ENCODE measurements at places on chromosomes 11 and 22. TPM values are rescaled to one million over a fixed set of nuclear protein-coding genes. Genes with fewer than 3 reads are reported as not detected.
A peak's percentile ranks its signal among the peaks of the same experiment; 100 is the strongest.

CLDN5 gene
- total RNA-seq: 1.0 TPM

OR51B4 gene
- total RNA-seq: not detected

MS4A6A gene
- not detected for total RNA-seq

OR52E1 gene
- total RNA-seq: not detected

GRCh38 chr22:16973591-16974297, 34.3 kb downstream of the GAB4 start:
- no peaks in the 10 kb centered on the region for H3K36me3 ChIP-seq
- no peak overlapping the region for H3K4me3 ChIP-seq
- H3K27me3 ChIP-seq: peaks cover 38% of the 10 kb centered on the region

LRRC51 gene
- total RNA-seq: 11.6 TPM

- H3K4me1 ChIP-seq: peaks cover 1% of the 10 kb centered on the region
- peaks cover 10% of the 10 kb centered on the region for H3K36me3 ChIP-seq
- no peak for DNase-seq
- H3K27ac ChIP-seq: no peak overlapping the region
Observed at GRCh38 chr22:42150727-42151590, 20.3 kb upstream of the CYP2D6 start.

CD6 gene
- 0.39 TPM for total RNA-seq

- no peaks in the 10 kb centered on the region for H3K27me3 ChIP-seq
- peaks cover 9% of the 10 kb centered on the region for H3K4me1 ChIP-seq
- peaks cover 5% of the 10 kb centered on the region for H3K36me3 ChIP-seq
- H3K4me3 ChIP-seq: no peak overlapping the region
- no peak overlapping the region for H3K27ac ChIP-seq
Observed at GRCh38 chr11:69343401-69344321, 49.7 kb downstream of the MYEOV start.

GRCh38 chr11:85236211-85236610, 390.9 kb downstream of the DLG2 start:
- no peak for DNase-seq
- no peaks in the 10 kb centered on the region for H3K36me3 ChIP-seq
- H3K4me3 ChIP-seq: no peak overlapping the region
- no peaks in the 10 kb centered on the region for H3K27me3 ChIP-seq
- H3K4me1 ChIP-seq: no peaks in the 10 kb centered on the region

DNA sequence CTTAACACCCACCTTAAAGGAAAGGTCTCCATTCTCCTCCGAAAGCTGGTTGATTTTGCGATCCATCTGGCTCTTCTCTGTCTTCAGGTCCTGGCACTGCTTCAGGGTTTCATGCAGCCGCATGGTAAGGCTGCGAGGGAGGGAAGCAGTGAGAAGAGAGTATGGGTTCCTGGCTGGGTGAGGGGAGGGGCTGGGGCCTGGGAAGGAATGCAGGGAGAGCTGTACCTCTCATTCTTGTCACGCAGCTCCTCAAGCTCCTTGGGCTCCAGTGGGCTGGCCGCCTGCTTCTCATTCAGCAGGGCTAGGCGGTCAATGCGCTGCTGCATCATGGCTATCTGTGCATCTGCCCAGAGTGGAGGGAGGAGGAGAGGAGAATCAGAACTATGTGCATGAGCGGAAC, 19.5 kb downstream of the IL18BP start:
- no peaks in the 10 kb centered on the region for H3K4me1 ChIP-seq
- DNase-seq: no peak
- peaks cover 18% of the 10 kb centered on the region for H3K36me3 ChIP-seq
- no peaks in the 10 kb centered on the region for H3K27me3 ChIP-seq

- H3K36me3 ChIP-seq: no peaks in the 10 kb centered on the region
- no peak overlapping the region for H3K27ac ChIP-seq
- H3K4me3 ChIP-seq: no peak overlapping the region
- H3K4me1 ChIP-seq: no peaks in the 10 kb centered on the region
- H3K27me3 ChIP-seq: no peaks in the 10 kb centered on the region
- no peak for DNase-seq
Observed at GRCh38 chr11:99142237-99142636, 121.5 kb downstream of the CNTN5 start.

EFEMP2 gene
- 36.0 TPM for total RNA-seq

GRCh38 chr11:81573367-81573766, 1160.3 kb downstream of the FAM181B start:
- DNase-seq: no peak
- peaks cover 5% of the 10 kb centered on the region for H3K4me1 ChIP-seq
- no peak overlapping the region for H3K27ac ChIP-seq
- H3K27me3 ChIP-seq: no peaks in the 10 kb centered on the region

PIH1D2 gene
- total RNA-seq: 4.5 TPM

PDGFD gene
- 3.4 TPM for total RNA-seq

GRCh38 chr11:68767672-68768071, 16.4 kb upstream of the TESMIN start:
- no peaks in the 10 kb centered on the region for H3K36me3 ChIP-seq
- H3K4me1 ChIP-seq: peaks cover 6% of the 10 kb centered on the region
- no peak overlapping the region for H3K4me3 ChIP-seq
- DNase-seq: no peak
- H3K27ac ChIP-seq: no peak overlapping the region

- H3K4me1 ChIP-seq: no peaks in the 10 kb centered on the region
- no peaks in the 10 kb centered on the region for H3K36me3 ChIP-seq
- H3K27me3 ChIP-seq: no peaks in the 10 kb centered on the region
- no peak for DNase-seq
- no peak overlapping the region for H3K4me3 ChIP-seq
Observed at GRCh38 chr11:29251738-29252137, 765.1 kb downstream of the KCNA4 start.

GRCh38 chr11:67242548-67242947, 23.7 kb upstream of the GRK2 start:
- peaks cover 17% of the 10 kb centered on the region for H3K36me3 ChIP-seq
- peak overlapping the region; percentile 84 for H3K4me3 ChIP-seq
- no peak for DNase-seq
- no peaks in the 10 kb centered on the region for H3K27me3 ChIP-seq
- peaks cover 43% of the 10 kb centered on the region for H3K4me1 ChIP-seq
- H3K27ac ChIP-seq: no peak overlapping the region

- H3K4me1 ChIP-seq: no peaks in the 10 kb centered on the region
- no peak overlapping the region for H3K4me3 ChIP-seq
- no peaks in the 10 kb centered on the region for H3K36me3 ChIP-seq
Observed at GRCh38 chr11:94024547-94024946, 3.4 kb downstream of the HEPHL1 start.
